Hypothalamus (tissue), 51 donors: ENCODE measurements at places on chromosomes 2 and 18.
A peak's percentile ranks its signal among the peaks of the same experiment; 100 is the strongest.

GRCh38 chr2:218996937-218997336 is 3.7 kb upstream of the CRYBA2 start:
- DNase-seq: no peak

DNA sequence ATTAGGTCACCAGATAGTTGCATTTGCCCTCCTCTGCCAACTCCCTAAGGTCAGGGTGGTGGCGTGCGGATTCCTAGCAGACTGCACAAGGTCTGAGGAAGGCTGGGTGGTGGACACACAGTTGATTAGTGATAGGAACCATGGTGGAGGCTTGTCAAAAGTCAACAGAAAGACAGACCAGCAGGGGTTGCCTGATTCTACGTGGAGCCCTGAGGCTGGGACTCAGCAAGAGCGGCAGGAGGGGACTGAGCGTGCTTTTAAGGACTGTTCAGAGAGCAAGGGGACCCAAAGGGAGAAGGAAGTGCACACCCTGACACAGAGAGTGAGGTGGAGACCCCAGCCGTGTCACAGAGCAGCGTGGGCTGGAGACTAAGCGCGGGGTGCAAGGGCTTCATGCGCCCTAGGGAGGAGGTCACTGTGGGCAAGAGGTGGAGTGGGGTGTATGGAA is 513.2 kb downstream of the RNF144A start:
- no peak for DNase-seq

GRCh38 chr18:58599106-58599505 is 29.8 kb downstream of the ALPK2 start:
- DNase-seq: no peak

DNA sequence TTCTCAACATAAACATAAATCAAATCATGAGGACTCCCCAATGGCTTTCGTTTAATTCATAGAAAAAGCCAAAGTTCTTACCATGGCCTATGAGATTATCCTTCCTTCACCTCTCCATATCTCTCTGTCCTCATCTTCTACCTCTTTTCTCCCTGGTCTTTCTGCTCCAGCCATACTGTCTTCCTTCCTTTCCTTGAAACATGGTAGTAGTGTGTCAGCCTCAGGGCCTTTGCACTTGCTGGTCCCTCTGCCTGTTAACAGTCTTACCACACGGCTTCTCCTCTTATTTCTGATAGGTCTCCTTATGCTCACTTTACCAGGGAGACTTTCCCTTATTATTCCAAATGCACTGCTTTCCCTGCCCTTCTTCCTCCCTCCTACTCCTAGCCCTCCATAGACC is 25.6 kb downstream of the APOB start:
- DNase-seq: no peak

DNA sequence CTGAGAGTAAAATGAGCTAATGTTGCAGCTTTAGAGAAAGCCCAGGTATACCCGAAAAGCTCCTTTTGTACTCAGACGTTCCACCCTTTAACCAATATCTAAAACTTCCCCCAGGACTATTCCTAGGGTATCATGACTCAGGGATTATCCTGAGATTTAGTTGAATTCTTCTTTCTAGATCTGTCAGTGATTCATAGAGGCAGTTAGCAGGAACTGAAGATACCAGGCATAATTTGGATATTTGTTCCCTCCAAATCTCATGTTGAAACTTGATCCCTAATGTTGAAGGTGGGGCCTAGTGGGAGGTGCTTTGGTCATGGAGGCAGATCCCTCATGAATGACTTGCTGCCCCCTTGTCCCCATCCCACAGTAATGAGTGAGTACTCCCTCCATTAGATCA is 161.2 kb upstream of the LRP1B start:
- DNase-seq: no peak

DNA sequence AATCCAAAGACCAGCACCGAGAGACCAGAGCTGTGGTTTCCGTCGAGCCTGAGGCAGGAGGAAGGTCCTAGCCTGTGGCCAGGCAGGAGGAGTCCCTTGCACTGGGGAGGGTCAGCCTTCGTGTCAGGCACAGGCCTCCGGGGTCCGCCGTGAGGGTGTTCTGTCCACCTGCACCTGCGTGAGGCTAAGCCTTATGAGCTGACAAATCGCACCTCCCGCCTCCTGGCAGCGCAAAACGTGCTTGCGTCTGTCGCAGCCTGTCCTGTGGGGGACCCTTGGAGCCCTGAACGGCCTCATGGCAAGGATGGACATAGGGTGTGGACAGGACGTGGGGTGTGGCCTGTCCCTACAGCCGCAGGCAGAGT is 73.3 kb downstream of the KCNG2 start:
- no peak for DNase-seq

GRCh38 chr2:71458413-71459083 is 5.2 kb downstream of the DYSF start:
- no peak for DNase-seq

DNA sequence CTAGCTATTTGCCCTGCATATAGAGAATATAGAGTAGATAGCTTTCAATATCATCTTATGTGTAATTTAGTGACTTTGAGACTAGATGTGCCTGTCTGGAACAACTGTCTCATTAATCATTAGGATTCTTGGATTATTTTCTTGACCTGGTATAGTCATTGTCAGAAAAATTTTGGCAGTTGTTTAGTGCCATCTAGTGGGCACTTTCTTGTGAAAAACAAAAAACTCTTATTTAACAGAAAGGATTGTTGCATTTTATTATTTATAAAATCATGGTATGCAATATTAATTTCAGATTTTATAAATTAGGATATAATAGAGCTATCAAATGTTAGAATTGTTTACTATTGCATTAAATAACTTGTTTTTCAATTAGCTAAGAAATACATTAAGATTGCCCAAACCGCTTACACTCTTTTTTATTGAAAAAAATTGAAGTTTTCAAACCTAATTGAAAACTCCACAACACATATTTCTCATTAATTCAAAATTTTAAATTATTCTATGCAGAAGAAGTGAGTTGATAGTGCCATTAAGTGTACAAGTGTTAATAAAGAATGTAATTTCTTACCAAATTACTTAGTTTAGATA is 80.3 kb downstream of the DYNAP start:
- no peak for DNase-seq

GRCh38 chr18:68414407-68414806 is 300.5 kb downstream of the TMX3 start:
- no peak for DNase-seq

DNA sequence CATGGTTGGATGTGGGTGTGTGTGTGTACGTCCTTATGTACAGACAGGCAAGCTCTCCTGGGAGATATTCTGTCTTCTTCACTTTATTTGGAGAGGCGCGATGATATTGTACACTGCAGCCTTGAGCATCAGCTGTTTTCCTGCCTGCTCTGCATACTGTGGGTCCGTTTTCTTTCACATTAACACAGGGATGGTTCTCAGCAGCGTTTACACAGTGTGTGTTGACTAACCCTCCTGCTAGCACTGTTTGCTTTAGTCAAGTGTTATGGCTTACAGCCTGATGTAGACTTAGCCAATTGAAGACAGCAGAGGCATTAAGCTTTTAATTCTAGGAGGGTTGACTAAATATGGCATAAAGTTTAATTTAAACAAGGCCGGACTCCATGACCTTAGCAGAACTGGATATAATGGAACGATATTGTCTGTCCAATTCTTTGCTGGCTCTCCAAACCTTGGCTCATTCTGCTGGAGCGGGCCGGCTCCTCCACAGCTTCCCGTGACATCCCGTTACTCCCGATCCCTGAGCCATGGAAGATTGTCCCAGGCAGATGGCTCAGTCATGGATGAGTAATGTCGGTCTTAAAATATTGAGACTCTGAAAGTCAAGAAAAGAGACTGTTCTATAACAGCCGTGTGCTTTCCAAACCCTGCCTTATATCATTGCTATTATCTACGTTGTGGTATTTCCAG is 134.7 kb downstream of the TPGS2 start:
- DNase-seq: no peak

DNA sequence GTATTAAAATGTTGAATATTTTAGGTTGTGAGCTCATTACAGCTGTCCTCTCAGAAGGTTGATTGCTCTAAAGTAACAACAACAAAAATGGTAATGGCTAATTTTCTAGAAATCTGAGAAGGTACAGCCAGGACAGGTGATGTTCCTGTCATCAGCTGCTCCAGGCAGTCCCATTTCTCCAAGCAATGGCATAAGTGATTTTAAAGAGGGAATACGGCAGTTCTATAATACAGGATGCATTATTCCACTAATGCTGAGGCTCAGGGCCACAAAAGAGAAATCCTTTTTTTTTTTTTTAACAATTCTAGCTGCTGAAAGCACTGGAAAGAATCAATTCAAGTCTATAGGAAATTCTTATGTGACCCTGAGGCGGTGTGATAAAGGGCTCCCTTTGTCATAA is 199.9 kb downstream of the PMAIP1 start:
- DNase-seq: no peak

DNA sequence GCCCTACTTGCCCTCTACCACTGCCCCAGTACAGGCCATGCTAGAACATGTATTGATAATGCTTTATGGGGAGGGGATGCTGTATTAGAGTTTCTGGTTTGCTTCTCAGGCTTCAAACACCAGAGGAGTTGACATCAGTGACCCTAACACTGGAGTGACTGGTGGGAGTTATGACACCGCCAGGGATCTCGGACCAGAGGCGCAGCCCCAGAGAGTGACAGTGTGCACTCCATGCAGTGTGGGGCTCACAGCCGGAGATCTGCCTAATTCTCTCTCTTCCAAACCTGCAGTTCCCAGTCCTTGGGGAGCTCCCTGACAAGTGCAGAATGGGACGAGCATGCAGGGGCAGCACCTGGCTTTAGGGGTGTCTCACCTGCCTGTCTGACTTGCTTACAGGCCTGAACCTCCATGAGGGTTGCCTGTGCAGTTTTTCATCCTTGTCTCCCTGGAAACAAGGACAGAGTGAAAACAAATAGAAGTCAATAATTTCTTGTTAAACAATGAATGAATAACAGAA is 244.9 kb upstream of the MYT1L start:
- DNase-seq: no peak

DNA sequence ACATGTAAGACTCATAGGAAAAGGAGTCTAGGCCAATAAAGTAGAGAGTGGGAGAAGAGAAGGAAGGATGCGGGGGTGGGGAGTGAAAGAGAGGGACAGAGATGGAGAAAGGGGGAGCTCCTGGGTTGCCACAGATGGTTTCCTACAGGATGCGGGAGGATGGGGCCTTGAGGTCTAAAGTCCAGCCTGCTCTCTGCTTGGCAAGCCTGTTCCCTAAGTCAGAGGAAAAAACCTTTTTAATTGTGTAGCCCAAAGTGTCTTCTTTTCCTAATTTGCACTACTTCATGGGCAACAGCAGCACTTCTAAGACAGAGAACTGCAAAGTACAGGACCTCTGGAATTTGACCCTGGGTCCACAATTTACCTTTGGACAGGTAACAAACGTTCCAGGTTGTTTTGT is 1.4 kb upstream of the FAM110C start:
- no peak for DNase-seq

DNA sequence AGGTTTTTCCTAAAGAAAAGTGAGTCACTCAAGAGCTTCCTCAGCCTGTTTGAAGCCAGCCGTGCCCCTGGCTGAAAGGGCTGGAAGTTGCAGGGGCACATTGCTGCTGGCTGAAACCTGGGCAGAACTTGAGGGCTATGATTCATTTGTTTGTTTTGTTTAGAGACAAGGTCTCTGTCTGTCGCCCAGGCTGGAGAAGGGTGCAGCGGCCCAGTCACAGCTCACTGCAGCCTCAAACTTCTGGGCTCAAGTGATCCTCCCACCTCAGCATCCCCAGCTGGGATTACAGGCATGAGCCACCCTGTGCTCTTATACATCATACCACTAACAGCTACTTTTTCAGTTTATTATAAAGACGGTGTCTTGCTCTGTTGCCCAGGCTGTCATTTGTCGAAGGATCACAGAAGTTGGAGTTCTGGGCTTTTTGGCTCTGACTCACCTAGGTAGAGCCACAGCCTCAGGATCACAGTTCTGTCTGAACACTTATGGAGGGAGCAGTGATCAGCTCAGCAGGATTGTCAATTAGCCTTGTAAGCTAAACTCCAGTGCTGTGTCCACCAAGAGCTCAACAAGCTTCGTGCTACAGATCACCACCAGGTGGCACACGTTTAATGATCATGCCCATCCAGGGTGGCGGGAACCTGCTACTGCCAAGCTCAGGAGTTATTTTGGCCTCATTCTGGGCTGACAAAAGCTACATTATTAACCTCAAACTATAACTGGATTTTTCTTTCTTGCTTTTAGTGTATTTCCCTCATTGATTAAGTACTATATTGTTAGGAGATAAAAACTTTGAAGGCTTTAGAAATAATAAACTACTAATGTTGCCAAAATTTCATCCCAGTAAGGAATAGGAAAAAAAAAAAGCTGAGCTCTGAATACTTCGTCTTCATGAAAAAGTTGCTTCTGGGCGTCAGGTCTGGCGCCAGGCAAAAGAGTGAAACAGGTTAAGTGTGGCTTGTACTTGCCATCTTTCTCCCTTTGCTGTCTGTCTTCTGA is 57.9 kb downstream of the ARHGEF33 start:
- peak; percentile 5 for DNase-seq

DNA sequence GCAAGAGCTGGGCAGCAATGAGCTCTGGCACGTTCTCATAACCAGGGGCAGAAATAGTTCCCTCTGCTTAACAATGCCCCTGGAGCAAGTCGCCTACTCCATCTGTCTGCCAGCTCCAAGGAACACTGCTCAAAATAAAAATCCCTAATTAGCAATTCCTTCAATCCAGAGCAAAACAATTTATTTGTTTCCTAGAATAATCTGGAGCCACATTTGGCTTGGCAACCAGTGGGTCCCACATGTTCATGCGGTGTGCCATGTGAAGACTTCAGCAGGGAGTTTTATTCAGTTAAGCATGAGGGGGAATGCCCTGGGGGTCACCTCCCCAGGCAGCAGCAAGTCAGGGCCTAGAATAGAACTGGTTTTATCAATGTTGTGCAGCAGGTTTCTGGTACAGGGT is 7.6 kb upstream of the EGR4 start:
- DNase-seq: no peak

GRCh38 chr2:9781252-9781651 is 62.0 kb upstream of the TAF1B start:
- no peak for DNase-seq

GRCh38 chr2:60302377-60303126 is 250.9 kb downstream of the BCL11A start:
- no peak for DNase-seq

DNA sequence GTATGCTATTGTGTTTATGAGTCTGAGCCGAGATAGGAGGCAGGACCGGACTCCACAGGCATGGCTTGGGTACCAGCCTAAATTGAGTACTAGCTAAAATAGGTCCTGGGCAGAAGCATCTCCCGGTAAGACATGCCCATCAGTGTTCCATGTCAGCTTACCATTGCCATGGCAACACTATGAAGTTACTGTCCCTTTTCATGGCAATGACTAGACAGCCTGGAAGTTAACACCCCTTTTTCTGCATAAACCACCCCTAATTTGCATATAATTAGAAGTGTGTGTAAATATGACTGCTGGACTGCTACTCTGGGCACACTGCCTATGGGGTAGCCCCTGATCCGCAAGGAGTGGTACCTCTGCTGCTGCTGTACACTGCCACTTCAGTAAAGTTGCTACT is 1005.1 kb upstream of the FAM98A start:
- no peak for DNase-seq
